ENCODE measurements at places on chromosomes 5 and 9.

DNA sequence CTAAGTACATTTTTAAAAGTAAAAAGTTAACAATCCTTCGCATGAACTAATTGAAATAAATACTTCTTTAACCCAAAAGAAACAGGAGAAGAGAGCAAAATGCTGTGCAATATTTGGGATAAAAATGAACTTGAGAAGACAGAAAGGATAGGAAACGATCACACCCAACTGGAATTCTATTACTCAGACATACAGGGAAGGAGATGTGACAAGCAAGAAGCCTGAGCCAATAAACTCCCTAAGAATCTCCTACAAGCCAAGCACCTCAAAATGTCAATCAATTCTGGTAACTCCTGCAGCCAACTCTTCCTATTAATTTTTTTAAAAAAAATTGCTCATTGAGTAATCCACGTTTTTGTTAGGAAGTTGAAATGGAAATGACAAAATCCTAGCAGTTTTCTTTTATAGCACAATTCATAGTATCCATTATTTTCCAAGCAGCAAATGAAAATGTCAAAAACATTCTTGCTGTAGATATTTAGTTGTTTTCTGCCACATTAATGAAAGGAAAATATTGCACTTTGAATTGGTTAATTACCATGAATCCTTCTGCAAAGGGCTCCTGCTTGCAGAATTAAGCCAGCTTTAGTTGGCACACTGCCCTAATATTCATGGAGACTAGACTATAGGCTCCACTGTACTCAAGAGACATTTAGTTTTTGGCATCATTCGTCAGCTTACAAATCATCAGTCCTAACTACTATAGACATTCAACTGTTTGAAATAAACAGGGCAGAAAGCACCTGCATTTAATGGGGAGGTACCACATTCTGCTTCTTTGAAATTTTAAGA lies 89.0 kb downstream of the RFX3 start:
- DNase-seq = no peak

GRCh38 chr5:83919071-83920041 lies 198.7 kb upstream of the HAPLN1 start:
- no peak for DNase-seq

GRCh38 chr5:151612689-151613427 lies 21.7 kb upstream of the FAT2 start:
- no peak for DNase-seq

DNA sequence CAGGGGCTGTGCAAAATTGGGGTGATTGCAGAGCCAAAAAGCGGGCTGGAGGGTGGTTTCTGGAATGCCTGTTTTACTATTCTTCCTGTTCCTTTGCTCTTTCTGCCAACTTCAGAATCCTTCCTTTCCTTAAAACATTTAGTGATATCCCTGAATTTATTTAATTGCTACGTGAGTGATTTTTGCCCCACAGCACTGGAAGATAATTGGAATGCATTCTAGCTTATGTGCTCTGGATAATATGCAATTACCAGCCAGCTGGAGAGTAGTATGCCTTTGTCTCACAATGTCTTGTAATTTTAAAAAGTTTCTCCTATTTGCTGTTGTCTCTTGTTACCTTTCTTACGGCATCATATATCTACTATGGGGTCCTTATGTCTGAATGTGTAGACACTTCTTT lies 115.8 kb downstream of the SMARCA2 start:
- DNase-seq = no peak

DNA sequence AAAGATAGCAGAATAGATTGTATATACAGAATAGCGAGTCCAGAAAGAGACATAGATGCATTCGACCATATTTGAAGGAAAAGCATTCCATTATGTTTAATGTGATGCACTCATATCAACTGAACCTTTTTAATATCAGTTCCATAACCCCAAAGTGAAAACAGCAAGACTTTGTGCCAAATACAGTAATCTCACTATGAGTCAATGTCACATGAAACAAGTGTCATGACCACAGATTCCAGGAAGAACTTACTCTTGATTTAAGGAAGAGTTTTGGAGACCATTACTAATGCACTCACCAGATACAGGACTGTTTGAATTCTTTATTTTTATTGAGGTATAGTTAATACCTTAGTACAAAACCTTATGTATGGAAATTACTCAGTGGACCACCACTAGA lies 220.5 kb downstream of the SH3GL2 start:
- no peak for DNase-seq

GRCh38 chr9:70263421-70263820 lies 4.6 kb downstream of the SMC5 start:
- DNase-seq = no peak

DNA sequence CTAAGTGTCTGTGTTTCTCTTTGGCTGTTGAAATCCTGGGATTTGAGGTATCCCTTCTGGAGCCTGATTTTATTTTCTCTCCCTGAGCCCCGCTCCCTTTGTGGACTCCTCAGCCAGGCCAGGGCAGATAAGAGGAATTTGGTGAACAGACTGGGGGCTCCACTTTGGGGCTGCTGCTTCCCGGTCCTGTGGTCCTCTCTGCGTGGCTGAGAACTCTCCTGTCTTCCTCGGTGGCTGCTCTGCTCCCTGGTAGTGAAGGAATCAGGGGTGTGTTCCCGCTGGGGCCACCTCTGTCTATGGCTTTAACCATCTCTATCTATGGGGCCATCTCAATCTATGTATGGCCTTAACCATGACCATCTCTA lies 71.7 kb upstream of the SH3PXD2B start:
- no peak for DNase-seq

DNA sequence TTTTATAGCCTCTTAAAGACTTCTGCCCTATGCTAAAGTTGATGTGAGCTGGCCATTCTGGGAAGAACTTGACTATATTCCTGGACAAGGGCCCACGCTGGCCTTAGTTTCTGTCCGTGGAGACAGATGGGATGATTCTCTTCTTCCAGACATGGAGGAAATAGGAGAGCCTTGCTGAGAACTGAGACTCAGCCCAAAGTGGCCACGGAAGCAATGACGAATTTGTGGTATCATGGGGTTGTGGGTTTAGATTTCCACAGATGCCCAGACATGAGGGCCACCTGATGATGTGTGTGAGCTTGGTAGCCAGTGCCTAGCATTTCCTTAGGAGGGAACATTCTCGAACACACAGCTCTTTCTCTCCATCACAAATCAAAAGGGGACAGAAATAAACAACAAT lies 309.1 kb downstream of the NSG2 start:
- no peak for DNase-seq

DNA sequence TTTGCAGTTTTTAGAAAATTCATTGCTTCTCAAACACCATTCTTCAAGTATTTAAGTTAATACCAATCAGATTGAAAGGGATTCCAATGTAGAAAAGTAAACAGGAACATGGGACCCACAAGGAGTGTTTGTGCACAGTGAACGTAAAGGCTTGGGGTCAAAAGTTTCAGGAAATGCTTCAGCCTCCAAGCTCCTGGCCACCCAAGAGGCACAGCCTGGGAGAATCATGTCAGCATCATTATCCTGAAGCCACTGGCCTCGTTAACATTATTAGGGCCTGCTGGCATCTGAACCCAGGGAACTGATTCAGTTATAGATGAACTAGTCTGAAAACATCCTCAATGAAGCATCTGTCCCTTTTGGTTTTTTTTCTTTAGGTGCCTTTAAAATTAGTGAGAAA lies 122.9 kb downstream of the NXNL2 start:
- DNase-seq = no peak

- DNase-seq = no peak
Measured at GRCh38 chr5:82885627-82886389, 191.4 kb downstream of the TMEM167A start.

Measured in activated naive CD4-positive, alpha-beta T cell (primary cell).